ENCODE measurements at places on chromosomes 3 and 15.

- DNase-seq: no peak
These were observed 168.3 kb downstream of the ATP10A start for GRCh38 chr15:25694823-25695312.

DNA sequence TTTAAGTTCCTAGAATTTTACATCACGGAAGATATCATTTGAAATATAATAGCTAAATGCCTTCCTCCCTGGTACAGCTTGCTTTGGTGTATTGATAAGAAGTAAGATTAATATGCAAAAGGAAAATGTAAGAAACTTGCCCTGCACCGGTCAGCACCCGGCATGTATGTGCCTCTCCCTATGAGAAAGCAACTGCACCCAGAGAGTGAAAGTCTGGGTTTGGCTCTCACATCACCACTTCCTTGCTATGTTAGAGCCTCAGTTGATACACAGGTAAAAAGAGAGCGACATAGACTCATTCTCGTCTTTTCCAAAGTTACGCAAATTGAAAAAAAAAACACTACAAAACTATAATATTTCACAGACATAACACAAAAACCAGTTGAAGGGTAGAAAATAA is 96.7 kb downstream of the FOXP1 start:
- no peak for DNase-seq

DNA sequence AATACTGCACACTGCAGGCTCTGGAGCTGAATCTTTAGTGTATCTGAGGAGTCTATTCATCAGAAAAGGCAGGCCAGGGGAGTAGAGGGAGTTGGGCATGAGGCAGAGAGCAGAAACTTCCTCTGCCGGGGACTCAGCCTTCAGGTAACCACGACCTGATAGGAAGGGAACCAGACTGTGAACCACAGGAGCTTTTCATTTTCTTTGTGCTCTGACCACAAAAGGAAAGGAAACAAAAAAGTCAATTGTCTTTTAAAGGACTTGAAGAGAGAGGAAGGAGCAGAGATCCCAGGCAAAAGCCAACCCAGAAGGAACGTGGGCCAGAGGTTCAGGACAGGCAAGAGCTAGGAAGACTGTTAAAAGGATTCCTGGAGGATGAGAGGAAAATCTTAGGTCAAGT is 573.3 kb downstream of the EPHB1 start:
- DNase-seq: no peak

- no peak for DNase-seq
These were observed 72.5 kb upstream of the ADAMTSL3 start for GRCh38 chr15:83581381-83581780.

- DNase-seq: no peak
These were observed 183.7 kb downstream of the FRMD5 start for GRCh38 chr15:44011238-44011854.
